ENCODE measurements at places on chromosomes 1 and 21. TPM values are rescaled to one million over a fixed set of nuclear protein-coding genes. Genes with fewer than 3 reads are reported as not detected.

The AMY1B gene
- not detected for total RNA-seq

The KRTAP6-1 gene
- total RNA-seq: not detected

The C1orf115 gene
- 2.0 TPM for total RNA-seq

The CCDC28B gene
- 5.1 TPM for total RNA-seq

The CTSS gene
- 119 TPM for total RNA-seq

The S1PR1 gene
- 366 TPM for total RNA-seq

The ADSS2 gene
- total RNA-seq: 65.4 TPM

GRCh38 chr21:16116069-16116468 lies 386.3 kb downstream of the USP25 start:
- no peak overlapping the region for H3K4me3 ChIP-seq
- H3K36me3 ChIP-seq: no peaks in the 10 kb centered on the region
- H3K27me3 ChIP-seq: no peaks in the 10 kb centered on the region
- DNase-seq: no peak
- H3K4me1 ChIP-seq: no peaks in the 10 kb centered on the region
- H3K27ac ChIP-seq: no peak overlapping the region

- H3K4me1 ChIP-seq: no peaks in the 10 kb centered on the region
- no peak overlapping the region for H3K27ac ChIP-seq
- no peaks in the 10 kb centered on the region for H3K27me3 ChIP-seq
- DNase-seq: no peak
- H3K4me3 ChIP-seq: no peak overlapping the region
These were observed 897.5 kb downstream of the TTLL7 start for GRCh38 chr1:83101406-83101805.

DNA sequence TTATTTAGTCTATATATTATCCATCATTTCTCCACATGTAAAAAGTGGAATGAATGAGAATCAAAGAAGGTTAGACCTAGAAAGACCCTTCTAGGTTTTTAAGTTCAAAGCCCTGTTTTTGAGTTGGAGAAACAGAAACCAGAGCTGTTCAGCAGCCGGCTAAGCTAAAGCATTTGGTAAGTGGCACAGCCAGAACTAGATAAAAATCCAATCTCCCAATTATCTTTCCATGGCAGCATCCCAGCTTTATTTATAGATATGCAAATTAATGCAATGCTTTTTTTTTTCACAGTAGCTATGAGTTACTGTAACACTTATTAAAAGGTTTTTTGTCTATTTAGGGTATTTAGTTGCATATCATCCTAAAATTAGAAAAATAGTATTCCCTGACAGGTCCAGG lies 85.1 kb downstream of the NIBAN1 start:
- H3K4me3 ChIP-seq: no peak overlapping the region
- H3K27ac ChIP-seq: no peak overlapping the region
- peaks cover 49% of the 10 kb centered on the region for H3K4me1 ChIP-seq
- no peak for DNase-seq
- no peaks in the 10 kb centered on the region for H3K36me3 ChIP-seq
- H3K27me3 ChIP-seq: no peaks in the 10 kb centered on the region

GRCh38 chr1:186286615-186287315 lies 88.3 kb downstream of the TPR start:
- no peaks in the 10 kb centered on the region for H3K27me3 ChIP-seq
- H3K27ac ChIP-seq: no peak overlapping the region
- no peaks in the 10 kb centered on the region for H3K36me3 ChIP-seq
- H3K4me3 ChIP-seq: no peak overlapping the region
- no peak for DNase-seq

Data from CD4-positive, alpha-beta memory T cell (primary cell).